ENCODE measurements at places on chromosomes 2 and 18. TPM values are rescaled to one million over a fixed set of nuclear protein-coding genes. Genes with fewer than 3 reads are reported as not detected.

DNA sequence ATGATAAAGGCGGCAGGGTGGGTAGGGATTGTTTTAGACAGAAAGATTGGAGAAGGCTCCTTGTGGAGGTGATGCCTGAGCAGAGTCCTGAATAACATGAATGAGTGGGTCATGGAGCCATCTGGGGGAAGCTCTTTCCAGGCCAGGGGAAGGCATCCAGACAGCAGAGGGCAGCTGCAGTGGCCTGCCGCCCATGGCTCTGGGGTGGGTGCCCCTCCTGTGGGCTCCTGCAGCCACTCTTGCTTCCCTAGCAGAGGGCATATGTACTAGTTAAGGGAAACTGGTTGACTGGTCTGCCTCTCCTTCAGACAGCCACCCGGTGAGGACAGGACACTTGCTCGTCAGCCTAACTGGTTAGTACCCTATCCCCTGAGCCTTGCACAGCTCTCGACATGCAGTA, 46.5 kb upstream of the SLC1A4 start:
- H3K4me3 ChIP-seq, result no peak overlapping the region
- H3K27ac ChIP-seq, result no peak overlapping the region
- peaks cover 2% of the 10 kb centered on the region for H3K4me1 ChIP-seq
- no peak for DNase-seq
- no peaks in the 10 kb centered on the region for H3K36me3 ChIP-seq
- no peaks in the 10 kb centered on the region for H3K27me3 ChIP-seq

GRCh38 chr18:3902676-3903075, 452.7 kb downstream of the TGIF1 start:
- H3K4me1 ChIP-seq, result no peaks in the 10 kb centered on the region
- no peaks in the 10 kb centered on the region for H3K27me3 ChIP-seq

GRCh38 chr2:120653046-120653445, 82.6 kb upstream of the GLI2 start:
- H3K4me3 ChIP-seq, result no peak overlapping the region
- no peak for DNase-seq
- no peaks in the 10 kb centered on the region for H3K4me1 ChIP-seq
- no peaks in the 10 kb centered on the region for H3K36me3 ChIP-seq
- H3K27ac ChIP-seq, result no peak overlapping the region
- H3K27me3 ChIP-seq, result no peaks in the 10 kb centered on the region

- no peaks in the 10 kb centered on the region for H3K36me3 ChIP-seq
- H3K4me1 ChIP-seq, result peaks cover 22% of the 10 kb centered on the region
- no peak for DNase-seq
- peak overlapping the region; percentile 53 for H3K27ac ChIP-seq
Measured at GRCh38 chr18:32383050-32383819, 87.4 kb downstream of the GAREM1 start.

GRCh38 chr2:234341306-234341985, 155.4 kb downstream of the ARL4C start:
- H3K27me3 ChIP-seq, result no peaks in the 10 kb centered on the region
- peaks cover 5% of the 10 kb centered on the region for H3K4me1 ChIP-seq

DNA sequence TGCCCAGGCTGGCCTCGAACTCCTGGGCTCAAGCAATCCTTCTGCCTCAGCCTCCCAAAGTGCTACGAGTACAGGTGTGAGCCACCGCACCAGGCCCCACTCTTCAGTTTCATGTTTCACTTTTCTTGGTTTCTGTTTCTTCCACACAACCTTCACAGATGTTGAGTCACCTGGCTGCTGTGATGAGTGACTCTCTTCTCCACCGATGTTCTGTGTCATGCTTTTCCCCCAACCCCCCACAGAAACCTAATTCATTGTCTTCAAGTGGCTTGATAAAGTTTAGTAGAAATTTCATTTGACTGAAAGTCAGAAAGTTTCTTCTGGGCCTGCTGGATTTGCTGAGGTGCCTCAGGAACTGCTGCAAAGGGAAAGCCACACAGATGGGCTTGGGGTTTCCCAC, 78.5 kb downstream of the SPHKAP start:
- H3K4me3 ChIP-seq, result no peak overlapping the region
- no peaks in the 10 kb centered on the region for H3K27me3 ChIP-seq

GRCh38 chr18:54983041-54983686, 23.9 kb upstream of the CCDC68 start:
- DNase-seq, result no peak
- H3K4me1 ChIP-seq, result no peaks in the 10 kb centered on the region
- H3K27ac ChIP-seq, result no peak overlapping the region
- H3K4me3 ChIP-seq, result no peak overlapping the region

TMEFF2 gene
- total RNA-seq, result 0.36 TPM

RESP18 gene
- not detected for total RNA-seq

RAB1A gene
- 86.4 TPM for total RNA-seq

All from sigmoid colon (tissue), 7 donors.